ENCODE measurements at places on chromosomes 12 and 14.

- no peak for DNase-seq
Measured at GRCh38 chr14:35223927-35224326, 68.3 kb upstream of the PSMA6 start.

- no peak for DNase-seq
Measured at GRCh38 chr12:46108721-46109120, 118.3 kb upstream of the SCAF11 start.

- no peak for DNase-seq
Measured at GRCh38 chr12:119601877-119602733, 8.5 kb downstream of the TMEM233 start.

- no peak for DNase-seq
Measured at GRCh38 chr14:74950795-74951442, 4.5 kb downstream of the PGF start.

DNA sequence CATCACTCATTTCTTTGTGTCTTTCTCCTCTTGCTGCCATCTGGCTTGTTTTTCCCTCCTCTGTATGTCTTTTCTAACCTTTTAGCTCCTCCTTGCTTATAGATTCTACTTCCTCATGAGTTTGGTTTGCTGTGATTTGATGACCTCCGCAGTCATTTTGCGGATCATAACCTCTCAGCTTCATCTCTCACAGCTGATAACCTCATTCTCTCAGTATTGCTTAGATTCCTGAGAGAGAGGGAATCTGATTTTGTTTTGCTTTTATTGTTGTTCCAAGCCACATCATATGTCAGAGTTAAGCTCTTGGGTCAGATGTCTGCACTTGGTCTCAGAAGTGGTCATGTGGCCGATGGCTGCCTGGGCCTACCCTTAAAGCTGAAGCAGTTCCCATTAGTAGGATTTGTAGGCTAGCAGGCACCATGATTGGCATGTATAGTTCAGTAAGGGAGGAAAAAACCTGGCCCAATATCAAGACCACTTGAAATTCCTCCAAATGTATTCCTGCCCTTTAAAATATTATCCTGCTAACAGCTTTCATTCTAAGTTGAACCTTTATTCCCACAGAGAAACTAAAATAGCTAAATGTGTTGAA is 13.5 kb downstream of the ZNF664 start:
- no peak for DNase-seq

GRCh38 chr12:41409628-41410027 is 221.5 kb downstream of the PDZRN4 start:
- no peak for DNase-seq

- no peak for DNase-seq
Measured at GRCh38 chr12:116002890-116003536, 274.5 kb downstream of the MED13L start.

DNA sequence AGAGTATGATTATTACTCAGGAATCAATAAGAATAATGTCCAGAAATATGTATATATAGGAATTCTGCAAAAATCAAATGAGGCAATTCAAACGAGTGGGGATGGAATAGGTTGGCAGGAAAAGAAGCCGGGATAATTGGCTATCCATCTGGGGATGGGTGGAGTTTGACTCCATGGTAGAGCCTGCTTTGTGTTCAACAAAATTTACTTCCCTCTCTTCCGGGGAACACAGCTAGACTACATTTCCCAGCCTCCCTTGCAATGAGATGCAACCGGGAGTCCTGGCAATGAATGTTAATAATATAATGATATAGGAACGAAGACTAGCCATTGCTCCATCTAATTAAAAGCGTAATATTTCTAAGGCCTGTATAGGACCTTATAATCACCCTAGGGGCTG is 146.6 kb downstream of the EFCAB11 start:
- no peak for DNase-seq

DNA sequence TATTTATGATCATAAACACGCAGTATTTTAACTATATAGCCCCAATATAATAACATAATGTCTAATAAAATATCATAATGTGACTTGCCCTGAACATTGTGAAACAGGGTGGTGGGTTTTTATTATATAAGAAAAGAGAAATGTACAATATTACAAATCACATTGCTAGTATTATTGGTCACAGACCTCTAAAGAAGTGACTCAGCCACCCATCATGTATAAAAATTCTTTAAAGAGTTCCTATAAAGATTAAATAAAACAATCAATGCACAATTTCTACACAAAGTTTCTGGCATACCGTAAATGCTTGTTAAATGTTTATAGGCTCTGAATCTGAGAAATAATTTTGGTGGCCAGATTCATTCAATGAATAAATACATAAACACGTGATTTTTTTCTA is 28.9 kb downstream of the ABCC9 start:
- DNase-seq, result no peak

GRCh38 chr12:98532687-98533304 is 17.4 kb downstream of the TMPO start:
- DNase-seq, result no peak

GRCh38 chr14:35342489-35343010 is 50.4 kb downstream of the PSMA6 start:
- no peak for DNase-seq

DNA sequence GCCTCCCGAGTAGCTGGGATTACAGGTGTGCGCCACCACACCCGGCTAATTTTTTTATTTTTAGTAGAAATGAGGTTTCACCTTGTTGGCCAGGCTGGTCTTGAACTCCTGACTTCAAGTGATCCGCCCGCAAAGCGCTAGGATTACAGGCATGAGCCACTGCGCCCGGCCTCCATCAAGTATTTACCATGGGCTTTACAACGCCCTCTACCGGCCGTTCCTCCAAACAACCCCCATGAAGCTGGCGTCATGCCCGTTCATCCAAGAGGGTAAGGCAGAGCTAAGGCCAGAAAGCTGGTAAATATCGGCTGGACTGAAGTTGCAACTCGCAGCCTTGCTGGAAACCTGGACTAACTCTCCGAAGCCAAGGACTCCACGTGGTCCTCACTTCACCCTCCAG is 41.6 kb downstream of the RNF34 start:
- DNase-seq, result no peak

DNA sequence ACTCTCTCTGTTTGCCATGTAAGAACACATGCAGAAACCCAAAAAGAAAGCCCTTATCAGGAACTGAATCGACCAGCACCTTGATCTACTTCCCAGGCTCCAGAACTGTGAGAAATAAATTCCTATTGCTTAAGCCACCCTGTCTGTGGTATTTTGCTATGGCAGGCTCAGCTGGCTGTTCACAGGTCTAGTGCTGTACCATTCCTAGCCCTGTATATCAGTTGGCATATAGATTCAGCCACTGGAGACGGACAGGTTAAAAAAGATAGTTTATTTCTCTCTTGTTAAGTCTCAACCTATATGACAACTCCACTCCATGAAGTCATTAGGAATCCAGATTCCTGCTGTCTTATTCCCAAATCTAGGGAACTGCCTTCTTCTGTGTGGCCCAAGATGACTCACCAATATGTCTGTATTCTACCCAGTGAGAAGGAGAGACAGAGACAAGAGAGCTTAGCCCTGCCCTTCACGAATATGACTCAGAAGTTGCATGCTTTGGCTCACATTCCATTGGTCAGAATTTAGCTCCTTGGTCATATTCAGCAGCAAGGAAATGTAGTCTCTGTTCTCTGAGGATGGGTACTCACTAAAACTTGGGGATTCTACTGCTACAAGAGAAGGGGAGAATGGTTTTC is 57.0 kb downstream of the PLEKHG7 start:
- DNase-seq, result no peak

GRCh38 chr12:109625131-109625559 is 51.6 kb downstream of the MVK start:
- DNase-seq, result no peak

DNA sequence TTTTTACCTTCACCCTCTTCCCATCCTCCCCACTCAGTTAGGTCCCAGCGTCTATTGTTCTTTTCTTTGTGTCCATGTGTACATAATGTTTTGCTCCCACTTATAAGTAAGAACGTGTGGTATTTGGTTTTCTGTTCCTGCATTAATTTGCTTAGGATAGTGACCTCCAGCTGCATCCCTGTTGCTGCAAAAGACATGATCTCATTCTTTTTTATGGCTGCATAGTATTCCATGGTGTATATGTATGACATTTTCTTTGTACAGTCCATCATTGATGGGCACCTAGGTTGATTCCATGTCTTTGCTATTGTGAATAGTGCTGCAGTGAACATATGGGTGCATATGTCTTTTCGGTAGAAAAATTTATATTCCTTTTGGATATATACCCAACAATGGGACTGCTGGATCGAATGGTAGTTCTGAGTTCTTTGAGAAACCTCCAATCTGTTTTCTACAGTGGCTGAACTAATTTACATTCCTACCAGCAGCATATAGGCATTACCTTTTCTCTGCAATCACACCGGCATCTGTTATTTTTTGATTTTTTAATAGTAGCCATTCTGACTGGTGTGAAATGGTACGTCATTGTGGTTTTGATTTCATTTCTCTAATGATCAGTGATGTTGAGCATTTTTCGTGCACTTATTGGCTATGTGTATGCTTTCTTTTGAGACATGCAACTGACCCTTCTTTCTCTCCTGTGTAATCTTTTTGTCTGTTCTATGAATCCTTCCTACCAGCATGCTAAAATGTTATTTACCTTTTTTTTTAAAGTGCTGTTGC is 279.7 kb upstream of the AMIGO2 start:
- DNase-seq, result no peak

DNA sequence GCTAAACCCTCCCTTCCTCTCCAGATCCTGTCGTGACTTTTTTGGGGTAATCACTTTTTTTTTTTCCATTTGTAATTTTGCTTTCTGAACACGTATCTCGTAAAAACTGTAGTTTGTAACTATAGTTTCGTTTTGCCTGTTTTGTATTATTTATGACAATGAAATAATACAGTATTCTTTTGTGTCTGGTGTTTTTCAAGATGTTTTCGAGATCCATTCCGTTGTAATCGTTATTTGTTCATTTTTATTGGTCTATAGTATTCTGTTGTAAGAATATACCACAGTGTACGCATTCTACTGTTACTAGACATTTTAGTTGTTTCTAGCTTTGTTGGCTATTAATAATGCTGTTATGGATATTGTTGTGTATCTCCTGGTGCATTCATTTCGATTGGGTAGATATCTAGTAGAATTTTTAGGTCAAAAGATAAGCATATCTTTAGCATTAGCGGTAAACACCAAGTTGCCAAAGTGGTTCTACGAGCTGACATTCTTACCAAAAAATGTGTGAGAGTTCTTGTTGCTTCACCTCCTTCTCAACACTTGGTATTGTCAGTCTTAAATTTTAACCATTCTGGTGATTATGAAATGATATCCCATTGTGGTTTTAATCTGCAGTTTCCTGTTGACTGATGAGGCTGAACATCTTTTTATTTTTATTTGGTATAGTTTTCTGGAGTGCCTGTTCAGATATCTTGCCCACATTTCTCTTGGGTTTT is 92.3 kb upstream of the EVL start:
- DNase-seq, result no peak

DNA sequence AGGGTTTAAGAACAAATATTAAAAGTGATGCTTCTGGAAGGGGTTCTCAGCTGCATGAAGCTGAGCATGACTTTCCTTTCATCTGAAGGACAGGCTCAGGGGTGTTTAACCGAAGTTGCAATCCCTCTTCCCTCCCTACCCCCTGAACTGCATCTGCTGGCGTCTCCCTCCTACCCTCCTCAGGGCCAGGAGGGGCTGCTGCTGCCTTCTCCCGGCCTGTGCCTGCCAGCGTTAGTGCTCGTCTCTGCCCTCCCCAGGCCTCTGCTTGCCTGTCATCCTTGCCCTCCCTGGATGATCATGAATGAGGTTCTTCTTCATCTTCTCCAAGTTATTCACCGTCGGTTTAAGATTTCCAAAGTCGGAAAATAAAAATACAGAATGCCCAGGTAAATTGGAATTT is 12.2 kb downstream of the SMOC1 start:
- DNase-seq, result no peak

DNA sequence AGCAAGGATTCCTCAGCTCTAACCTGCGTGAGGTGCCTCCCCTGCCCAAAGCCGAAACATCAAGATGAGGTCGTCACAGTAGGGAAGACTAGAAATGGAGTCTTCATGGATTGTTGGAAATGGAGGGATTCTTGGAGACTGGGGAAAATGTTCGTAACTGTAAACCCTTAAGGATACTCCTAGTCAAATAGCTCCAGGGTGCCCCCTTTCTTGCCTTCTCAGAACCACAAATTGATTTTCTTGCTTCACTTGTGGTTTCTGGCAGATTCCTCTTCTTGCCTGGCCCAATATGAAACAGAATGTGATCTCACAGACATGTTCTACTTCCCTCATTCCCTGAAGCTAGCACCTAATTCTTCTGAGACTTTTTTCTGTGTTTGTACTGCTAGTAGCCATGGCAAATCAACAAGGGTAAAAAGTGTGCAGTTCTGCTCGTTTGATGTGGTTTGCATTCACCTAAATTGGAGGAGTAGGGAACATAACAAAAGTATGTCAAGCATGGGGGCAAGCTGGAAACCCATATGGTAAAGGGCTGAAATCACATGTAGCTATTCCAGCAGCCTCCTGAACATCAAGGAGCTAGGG is 332.0 kb downstream of the PAWR start:
- no peak for DNase-seq

GRCh38 chr12:28540324-28540714 is 350.1 kb downstream of the CCDC91 start:
- DNase-seq, result no peak

DNA sequence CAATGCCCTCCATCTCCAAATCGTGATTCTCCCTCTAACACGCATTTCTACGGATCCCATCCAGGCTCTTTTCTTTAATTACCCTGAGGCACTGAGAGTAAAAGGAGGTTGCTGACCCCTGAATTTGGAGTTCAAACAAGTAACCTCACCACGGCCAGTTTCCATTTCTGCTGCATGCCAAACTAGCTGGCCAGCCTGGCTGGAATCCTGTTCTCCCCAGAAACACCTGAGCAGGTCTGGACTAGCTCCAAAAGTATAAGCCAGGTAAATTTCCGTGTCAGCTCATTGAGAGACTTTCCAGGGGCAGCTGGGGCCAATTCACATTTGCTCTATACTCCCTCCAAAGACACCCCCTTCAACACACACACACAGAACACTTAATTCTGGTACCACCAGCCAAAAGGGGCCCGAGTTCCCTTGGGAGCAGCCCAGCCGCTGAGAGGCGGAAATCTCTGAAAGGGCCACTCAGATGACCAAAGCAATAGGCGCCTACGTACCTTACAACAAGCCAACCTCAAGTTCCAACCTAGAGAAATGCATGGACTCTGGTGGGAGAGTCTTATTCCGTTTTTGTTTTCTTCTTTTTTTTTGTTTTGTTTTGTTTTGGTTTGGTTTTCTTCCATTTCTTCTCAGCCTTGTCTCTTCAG is 131.4 kb downstream of the NDUFA12 start:
- DNase-seq, result no peak

DNA sequence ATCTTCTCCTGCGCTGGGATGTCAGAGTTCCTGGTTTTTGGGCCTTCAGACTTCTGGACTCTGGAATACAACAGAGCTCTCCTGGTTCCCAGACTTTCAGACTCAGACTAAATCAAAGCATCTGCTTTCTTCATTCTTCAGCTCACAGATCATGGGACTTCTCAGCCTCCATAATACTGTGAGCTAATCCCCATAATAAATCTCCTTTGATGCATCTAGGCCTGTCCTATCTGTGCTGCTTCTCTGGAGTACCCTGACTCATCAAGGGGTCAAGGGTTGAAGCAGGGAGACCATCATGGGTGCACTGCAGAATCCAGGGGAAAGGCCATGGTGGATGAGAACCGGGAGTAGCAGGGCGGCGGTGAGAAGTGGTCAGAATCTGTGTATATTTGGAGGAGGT is 1094.1 kb upstream of the TMEM132C start:
- no peak for DNase-seq

GRCh38 chr12:10160617-10161385 is 11.1 kb downstream of the OLR1 start:
- DNase-seq, result peak; percentile 22
